ENCODE measurements at places on chromosomes 6 and 20.

DNA sequence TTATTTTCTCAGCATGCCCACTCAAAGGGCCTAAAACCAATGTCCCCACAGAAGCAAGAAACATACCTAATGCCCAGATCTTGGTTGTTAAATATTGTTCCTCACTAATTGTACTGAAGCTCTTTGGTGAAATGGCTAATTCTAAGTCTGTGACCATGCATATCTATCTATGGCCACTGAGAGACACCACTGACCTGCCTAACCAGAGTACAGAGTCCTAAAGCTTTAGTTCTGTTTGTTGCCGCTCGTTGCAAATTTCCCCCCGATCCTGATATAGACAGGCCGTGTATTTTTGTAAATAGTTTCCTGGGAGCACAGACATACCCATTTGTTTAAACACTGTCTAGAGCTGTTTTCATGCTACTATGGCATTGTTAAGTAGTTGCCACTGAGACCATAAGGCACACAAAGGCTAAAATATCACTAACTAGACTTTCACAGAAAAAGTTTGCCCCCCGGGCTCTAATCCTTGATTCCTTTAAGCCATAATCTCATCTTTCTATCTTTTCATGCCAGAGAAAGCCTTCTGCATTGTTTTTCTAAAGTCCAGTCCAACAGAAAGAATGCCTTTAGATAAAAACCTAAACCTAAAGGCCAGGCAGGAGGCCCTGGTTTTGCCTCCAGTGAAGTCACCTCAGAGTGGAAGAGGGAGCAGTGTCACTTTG is 48.7 kb downstream of the DNAAF9 start:
- DNase-seq = no peak

DNA sequence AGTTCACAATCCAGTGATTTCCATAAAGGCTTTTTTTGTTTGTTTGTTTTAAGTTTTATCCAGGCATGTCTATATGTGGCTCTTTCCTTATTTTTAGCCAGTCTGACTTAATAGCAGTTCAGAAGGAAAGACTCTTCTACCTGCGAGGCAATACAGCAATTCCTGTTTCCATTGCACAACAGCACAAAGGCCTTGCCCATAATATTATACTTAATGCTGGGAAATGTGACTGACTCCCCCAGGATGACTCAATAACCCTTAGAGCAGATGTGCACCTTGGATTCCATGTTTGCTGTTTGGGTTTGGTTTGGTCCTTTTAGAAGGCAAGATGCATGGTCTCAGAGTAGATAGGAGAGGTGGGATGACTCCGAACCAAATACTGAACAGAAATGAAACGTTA is 184.1 kb downstream of the MTFR2 start:
- DNase-seq = no peak

DNA sequence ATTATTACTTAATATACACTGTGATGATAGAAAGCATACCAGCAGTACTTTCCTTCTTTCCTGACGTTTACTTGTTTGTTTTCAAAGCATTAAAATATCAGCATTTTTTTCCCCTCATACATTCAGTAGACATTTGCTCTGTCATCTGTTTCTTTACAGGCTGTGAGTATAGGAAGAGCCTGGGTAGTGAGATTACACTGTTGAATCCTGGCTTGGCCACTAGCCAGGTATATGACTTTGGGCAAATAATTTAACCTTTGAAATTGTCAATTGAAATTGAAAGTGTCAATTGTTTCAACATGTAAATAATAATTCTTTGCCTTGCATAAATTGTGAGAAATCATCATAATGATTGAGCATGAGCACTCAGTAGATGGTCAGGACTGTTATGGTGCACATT is 336.2 kb downstream of the CDKAL1 start:
- DNase-seq = no peak

- no peak for DNase-seq
Observed at GRCh38 chr20:39960522-39961428, 728.3 kb downstream of the MAFB start.

GRCh38 chr20:38173237-38174156 is 8.4 kb upstream of the TGM2 start:
- DNase-seq = no peak

GRCh38 chr6:111958534-111958933 is 85.3 kb upstream of the FYN start:
- no peak for DNase-seq

DNA sequence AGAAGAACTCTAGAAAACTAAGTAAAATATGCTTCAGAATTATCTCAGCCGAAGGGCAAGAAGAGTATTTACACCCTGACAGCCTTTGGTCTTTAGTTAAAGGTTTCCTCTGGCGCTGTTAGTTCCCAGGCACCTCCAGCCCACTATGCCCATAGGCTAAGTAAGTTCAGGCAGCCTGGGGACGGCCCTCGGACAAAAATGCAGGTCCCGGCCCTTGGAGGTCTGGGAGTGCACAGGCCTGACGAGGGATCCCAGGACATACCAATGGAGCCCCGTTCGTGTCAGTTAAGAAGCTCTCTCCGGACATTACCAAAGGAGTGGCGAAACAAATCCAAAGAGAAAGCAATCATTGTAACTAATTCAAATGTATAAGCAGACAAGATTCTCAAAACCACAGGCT is 311.8 kb downstream of the CD83 start:
- DNase-seq = no peak

- no peak for DNase-seq
Observed at GRCh38 chr6:41696788-41697187, 38.6 kb downstream of the TFEB start.

- DNase-seq = no peak
Observed at GRCh38 chr6:18720075-18720474, 332.9 kb downstream of the RNF144B start.

GRCh38 chr20:24507182-24507853 is 37.9 kb downstream of the SYNDIG1 start:
- DNase-seq = no peak

GRCh38 chr6:35786810-35787209 is 6.0 kb downstream of the CLPSL1 start:
- DNase-seq = no peak

DNA sequence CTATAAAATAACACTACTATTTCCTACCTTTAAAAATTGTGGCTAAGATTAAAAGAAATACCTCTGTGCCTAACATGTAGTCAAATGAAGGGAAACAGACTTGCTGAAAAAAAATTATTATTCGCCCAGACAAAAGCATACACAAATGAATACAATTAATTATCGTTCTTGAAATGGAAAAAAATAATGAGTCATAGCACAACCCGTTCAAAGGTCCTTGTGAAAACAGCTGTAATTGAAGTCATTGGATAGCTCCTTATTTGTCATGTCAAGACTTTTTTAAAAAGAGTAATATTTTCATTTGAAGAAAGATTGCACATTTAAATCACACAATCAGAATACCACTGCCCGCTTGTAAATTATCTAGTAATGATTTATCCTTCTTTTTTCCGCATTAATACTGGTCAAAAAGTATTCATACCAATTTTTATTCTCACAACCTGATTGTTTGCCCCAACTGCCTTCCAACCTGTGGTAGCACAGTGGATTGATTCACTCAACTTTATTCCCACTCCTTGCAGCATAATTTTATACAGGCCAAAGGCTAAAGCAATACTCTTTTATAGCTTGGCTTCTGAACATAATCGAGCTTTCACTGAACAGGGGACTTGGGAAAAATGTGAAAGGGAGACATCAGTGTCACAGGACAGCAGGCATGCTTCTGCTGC is 655.2 kb upstream of the MAP3K7 start:
- DNase-seq = no peak

DNA sequence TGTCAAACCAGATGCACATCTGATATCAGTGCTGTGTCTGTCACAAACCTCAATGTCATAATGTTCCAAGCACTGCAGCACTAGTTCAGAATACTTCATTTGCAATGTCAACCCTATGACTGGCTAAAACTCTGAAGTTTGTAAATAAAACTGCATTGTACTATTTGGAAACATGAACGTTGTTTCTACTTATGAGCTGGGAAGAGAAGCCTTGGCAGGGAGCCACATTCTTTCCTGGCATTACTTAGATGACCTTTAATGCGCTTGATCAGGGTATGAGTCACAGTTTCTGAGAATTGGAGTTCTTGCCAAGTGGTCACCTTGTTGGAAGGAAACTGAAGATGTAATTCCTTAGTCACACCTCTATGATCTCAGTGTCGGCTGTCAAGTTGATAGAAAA is 664.8 kb upstream of the MMS22L start:
- DNase-seq = no peak

GRCh38 chr20:3199976-3200755 is 4.3 kb downstream of the DDRGK1 start:
- no peak for DNase-seq

GRCh38 chr6:56906752-56907151 is 48.2 kb upstream of the BEND6 start:
- DNase-seq = no peak

Measured in stimulated activated CD4-positive, alpha-beta T cell treated with anti-CD3 and anti-CD28 coated beads, Interleukin-1b, Interleukin-23, amount 100 ng/mL, for 4 hours (primary cell).